Breast epithelium (tissue), 4 donors: ENCODE measurements at places on chromosomes 4 and X. TPM values are rescaled to one million over a fixed set of nuclear protein-coding genes. Genes with fewer than 3 reads are reported as not detected.

Gene RASSF6
- 4.6 TPM for total RNA-seq

Gene FGFBP1
- total RNA-seq = not detected

- DNase-seq = no peak
Measured at GRCh38 chrX:96445531-96446065, 239.0 kb upstream of the DIAPH2 start.

GRCh38 chr4:188297873-188298272 lies 158.6 kb downstream of the TRIML1 start:
- DNase-seq = no peak

DNA sequence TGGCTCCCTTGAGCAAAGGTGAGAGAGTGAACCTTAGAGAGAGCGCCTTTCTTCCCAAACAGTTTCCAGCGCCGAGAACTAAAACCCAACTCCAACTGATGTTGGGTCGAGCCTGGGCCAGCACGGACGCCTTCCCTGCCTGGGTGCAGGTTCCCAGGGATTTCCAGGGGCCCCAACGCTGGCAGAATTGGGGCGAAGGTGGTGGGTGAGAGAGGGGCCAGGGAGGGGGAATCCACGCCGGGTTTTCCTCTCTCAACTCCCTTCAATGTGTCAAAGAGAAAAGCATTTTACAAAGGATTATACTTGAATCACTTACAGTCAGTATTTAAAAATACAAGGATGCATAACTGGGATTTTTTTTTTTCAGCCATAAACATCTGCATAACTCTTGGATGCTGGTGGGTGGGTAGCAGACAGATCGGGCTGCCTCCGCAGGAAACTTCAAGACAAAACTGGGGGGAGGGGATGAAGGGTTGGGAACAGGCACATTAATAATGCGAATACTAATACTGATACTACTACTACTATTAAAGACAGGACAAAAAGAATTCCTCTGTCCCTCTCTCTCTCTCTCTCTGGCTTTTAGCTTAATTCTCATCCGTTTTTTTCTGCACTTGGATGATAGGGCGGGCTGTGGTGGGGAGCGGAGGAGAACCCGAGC lies 1.3 kb upstream of the ARX start:
- no peak for DNase-seq

- no peak for DNase-seq
Measured at GRCh38 chrX:9312922-9313867, 151.7 kb upstream of the TBL1X start.

GRCh38 chrX:12617241-12617640 lies 174.0 kb upstream of the PRPS2 start:
- DNase-seq = no peak

Gene TRPC3
- 0.64 TPM for total RNA-seq

- DNase-seq = no peak
Measured at GRCh38 chr4:182975806-182976205, 58.6 kb upstream of the DCTD start.
